Chondrocyte (in vitro differentiated cells): ENCODE measurements at places on chromosomes 7 and 10.

GRCh38 chr10:27663621-27664020 lies 82.0 kb downstream of the MKX start:
- no peak for DNase-seq

- no peak for DNase-seq
Observed at GRCh38 chr10:25831080-25831479, 102.9 kb upstream of the MYO3A start.

- no peak for DNase-seq
Observed at GRCh38 chr10:59148701-59149100, 27.7 kb upstream of the PHYHIPL start.

DNA sequence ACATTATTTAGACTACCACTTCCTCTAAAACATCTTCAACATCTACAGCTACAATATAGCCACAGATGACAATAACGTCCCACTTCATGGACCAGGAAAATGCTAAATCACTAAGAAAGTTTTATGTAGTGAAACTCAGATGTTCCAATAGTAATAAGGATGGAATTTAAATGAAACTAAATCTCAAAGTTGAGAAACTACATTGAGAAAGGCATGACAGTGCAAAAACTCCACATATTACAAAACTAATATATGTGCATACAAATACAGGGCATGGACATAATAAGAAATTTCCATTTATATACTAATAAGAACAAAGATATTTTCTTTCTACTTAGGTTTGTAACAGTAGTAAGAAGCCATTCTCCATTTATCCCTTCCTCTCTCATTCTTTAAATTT lies 31.1 kb downstream of the POT1 start:
- no peak for DNase-seq

GRCh38 chr7:3488829-3489228 lies 187.8 kb downstream of the SDK1 start:
- no peak for DNase-seq

- no peak for DNase-seq
Observed at GRCh38 chr10:90179696-90180407, 478.5 kb downstream of the KIF20B start.

DNA sequence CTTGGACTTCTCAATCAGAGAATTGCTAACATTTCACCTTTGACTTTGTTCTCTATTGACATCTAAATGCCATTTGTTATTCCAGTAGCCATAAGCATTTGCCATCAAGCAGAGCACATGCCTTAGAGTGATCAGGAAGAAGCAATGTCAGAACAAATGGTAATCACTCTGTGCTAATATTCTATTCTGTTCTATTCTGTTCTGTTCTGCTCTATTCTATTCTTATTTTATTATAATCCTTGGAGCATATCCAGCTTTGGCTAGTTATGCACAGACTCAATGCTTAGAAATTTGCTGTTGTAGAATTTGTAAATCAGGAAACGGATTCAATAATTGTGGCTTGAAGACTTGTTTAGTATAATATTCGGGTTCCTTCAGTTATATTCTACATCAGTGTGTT lies 175.4 kb downstream of the EXOC4 start:
- no peak for DNase-seq

- no peak for DNase-seq
Observed at GRCh38 chr7:132112657-132113056, 463.6 kb downstream of the PLXNA4 start.

DNA sequence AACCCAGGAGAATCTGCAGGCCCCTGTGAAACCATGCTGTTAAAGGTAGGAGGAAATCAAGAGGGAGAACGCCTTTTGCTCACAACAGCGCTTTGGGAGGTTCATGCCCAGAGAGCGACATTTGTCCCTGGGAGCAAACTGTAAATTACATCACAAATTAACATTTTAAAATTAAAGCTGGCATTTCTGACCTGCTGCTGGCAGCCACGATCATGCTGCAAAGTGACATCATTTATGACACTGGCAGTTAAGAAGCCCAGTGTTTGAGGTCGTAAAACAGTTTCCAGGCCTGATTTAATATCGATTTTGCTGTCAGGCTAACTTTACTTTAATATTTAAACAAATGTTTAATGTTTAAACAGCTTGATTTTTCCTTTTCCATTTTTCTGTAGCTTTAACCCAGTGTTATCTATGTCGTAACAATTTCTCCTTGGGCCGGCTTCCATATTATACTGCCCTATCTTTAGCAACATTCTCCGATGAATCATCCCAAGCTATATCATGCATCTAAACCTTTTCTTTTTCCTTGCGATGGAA lies 86.5 kb upstream of the NPVF start:
- no peak for DNase-seq

DNA sequence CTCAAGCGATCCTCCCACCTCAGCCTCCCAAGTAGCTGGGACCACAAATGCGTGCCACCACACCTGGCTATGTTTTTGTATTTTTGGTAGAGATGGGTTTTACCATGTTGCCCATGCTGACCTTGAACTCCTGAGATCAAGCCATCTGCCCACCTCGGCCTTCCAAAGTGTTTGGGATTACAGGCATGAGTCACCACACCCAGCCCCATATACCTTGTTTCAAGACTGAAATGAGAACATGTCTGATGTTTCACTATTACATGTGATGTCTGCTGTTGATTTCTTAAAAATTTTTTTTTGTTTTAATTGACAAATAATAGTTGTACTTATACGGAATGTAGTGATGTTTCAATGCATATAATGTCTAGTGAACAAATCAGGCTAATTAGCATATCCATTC lies 14.5 kb downstream of the KLHL7 start:
- no peak for DNase-seq

DNA sequence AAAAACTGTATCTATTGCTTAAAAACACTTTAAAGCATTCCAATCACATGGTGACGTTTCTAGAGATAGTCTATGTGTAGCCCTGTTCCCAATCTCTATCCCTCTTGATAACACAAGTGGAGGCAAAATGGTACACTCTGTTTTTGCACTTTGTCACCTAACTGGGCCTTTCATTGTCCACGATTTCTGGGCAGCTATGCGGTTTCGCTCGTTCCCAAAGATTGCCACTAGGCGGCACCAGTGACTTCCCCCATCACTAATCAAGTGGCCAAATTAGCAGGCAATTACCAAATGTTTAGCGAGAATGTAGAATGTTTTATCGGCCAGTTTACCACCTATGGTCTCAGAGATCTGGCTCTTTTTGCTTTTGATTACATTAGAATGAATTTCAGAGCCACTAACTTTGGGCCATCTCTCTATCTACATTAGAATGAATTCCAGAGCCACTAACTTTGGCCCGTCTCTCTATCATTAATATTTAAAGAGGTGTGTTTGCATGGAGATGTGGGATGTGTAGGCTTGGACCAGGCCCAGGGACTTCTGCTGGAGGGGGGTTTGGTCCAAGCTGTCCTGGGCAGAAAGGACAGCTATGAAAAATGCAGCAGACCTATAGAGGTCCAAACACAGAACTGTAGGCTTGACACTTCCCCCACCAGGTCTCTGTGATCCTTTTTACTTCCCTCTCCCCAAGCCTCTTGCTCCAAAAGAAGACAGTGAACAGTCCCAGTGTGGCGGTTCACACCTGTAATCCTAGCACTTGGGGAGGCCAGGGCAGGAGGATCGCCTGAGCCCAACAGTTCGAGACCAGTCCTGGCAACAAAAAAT lies 90.1 kb downstream of the EPC1 start:
- no peak for DNase-seq

- no peak for DNase-seq
Observed at GRCh38 chr7:34846976-34847375, 189.0 kb downstream of the NPSR1 start.
